ENCODE measurements at places on chromosomes 3 and 15.

GRCh38 chr15:59180945-59181600 lies 25.6 kb upstream of the LDHAL6B start:
- no peak for DNase-seq

- DNase-seq: peak; percentile 38
These were observed 229.7 kb upstream of the TBL1XR1 start for GRCh38 chr3:177426878-177427495.

GRCh38 chr3:95350049-95350448 lies 1287.2 kb downstream of the NSUN3 start:
- no peak for DNase-seq

DNA sequence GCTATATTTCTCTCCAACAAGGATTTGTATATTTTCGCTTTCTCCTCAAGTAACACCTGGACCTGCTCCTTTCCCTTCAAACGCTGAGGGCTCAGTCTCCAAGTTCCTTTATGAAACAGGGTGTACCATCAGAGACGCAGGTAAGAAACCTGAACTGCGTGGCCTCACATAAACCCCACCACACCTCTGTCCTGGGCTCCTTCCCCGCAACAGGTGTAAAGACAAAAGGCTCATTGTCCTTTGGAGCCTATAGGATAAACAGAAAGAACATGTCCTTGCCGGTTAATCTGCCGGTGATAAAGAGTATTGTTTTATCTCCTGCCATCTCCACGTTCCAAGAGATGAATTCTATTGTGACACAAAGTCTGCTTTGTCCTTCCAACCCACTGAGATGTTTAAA lies 111.8 kb upstream of the ADAMTS9 start:
- no peak for DNase-seq

DNA sequence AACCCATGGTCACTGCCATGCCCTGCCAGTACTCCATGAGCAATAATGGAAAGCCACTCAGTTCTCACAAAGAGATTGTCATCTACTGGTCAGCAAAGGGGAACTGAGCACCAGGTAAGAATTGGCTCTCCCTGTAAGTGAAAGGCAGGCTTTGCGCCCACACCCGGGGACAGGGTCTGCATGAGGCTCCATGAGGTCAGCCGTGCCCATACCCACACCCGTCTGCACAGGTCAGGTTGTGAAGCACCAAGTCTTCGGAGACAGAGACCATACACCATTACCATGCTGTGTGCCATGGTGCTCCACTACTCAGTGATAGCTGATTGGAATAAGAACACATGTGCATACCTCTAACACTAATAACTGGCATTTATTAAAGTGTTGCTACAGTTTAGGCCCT lies 322.9 kb downstream of the EPHB1 start:
- no peak for DNase-seq

DNA sequence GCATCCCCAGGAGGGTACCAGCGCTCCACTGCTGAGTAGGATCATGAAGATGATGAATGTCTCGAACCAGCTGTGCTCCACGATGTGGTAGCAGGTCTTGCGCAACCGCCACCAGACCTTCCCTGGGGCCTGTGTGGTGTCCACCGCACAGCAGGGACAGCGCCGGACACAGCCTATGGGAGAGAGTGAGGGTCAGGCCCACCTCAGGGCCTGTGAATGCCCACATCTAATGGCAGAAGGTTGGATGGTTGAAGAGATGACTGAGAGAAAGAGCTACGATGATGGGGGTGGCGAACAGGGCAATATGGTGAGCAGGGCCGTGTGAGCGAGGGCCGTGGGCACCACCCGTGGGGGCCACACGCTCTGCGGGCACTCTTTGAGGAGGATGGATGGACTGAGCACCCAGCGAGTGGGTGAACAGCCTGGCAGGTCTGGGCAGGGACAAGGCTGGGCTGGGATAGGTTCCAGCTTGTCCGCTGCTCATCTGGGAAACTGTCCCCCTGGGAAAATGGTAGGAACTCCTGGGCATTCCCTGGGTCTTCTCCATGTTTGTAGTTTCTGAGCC lies 74.1 kb downstream of the SCN5A start:
- DNase-seq: no peak

- no peak for DNase-seq
These were observed 87.4 kb downstream of the CHDH start for GRCh38 chr3:53758846-53759245.

- DNase-seq: no peak
These were observed 294.2 kb upstream of the TBL1XR1 start for GRCh38 chr3:177491296-177492032.

GRCh38 chr15:60528530-60528929 lies 49.6 kb upstream of the ICE2 start:
- DNase-seq: no peak

DNA sequence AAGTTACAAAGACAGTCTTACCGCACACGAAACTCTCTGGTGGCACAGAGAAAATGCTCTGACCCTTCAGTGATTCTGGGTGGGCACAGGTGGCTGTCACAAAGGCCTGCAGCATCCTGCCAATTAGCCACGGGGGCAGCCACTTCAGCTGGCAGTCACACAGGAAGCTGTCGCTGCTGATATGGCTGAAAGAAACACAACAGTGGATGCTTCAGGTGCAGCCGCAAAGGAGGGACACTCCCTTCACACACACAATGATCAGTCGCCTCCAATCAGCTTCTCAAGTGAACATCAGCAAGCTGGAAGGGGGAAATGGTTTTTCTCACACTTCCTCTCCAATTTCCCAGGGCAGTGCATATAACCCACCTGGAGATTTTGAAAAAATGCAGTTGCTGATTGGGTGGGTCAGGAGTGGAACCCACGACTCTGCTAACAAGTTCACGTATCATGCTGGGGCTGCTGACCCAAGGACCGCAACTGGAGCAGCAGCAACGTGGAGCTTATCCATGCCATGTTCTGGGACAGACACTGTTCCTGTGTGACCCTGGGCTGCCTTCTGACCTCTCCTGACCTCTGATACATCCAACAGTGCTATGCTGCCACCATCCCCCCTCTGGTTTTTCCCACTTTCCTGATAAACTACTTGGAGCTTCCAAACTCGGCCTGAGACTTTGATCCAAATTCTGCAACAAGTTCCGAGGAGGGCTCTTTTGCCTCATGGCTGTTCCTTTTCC lies 106.6 kb downstream of the LRIG1 start:
- DNase-seq: no peak

DNA sequence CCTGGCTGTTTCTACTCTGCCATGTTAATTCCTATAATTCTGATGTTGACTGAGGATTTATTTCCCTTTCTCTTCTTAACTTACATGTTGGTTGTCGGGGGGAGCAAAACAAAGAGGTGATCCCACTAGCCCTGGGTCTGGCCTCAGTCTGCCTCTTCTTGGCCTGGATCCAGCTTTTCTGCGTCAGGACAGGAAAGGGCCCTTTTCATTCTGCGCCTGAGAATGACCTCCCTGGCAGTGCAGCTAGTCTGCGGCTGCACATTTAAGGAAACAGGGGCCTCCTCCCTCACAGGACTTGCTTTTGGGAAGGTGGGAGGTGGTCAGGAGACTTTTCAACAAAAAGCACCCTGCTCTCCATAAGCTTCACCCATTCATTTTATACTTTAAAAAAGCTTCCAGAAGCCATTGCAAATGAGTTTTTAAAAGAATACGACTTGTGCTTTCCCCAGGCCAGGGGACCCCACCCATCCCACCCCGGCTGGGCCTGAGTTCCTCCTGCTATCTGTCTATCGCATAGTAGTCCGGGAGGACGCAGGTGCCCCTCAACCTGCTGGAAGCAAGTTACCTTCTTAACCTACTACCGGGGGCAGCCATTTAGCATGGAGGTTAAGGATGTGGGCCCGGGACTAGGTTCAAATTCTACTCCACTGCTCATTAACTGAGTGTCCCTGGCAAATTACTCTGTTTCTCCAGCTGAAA lies 21.3 kb upstream of the EHD4 start:
- no peak for DNase-seq

DNA sequence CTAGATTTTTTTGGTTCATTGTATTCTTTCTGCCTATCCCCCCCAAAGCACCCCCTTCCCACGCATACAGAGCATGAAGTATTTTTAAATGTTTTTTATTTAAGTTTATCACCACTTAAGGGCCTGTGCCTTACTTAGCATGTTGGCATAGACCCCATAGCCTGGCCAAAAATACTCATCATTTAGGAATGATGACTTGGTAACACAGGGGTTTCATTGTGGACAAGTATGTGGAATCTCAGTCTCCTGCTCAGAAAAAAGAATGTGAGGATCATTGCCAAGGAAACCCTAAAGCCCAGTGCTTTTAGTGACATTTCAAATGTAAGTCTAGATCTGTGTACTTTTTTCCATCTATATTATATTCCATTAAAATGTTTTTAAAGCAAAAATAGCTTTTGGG lies 146.3 kb downstream of the ALCAM start:
- DNase-seq: no peak

GRCh38 chr3:111861391-111861790 lies 2.3 kb downstream of the PHLDB2 start:
- DNase-seq: no peak

DNA sequence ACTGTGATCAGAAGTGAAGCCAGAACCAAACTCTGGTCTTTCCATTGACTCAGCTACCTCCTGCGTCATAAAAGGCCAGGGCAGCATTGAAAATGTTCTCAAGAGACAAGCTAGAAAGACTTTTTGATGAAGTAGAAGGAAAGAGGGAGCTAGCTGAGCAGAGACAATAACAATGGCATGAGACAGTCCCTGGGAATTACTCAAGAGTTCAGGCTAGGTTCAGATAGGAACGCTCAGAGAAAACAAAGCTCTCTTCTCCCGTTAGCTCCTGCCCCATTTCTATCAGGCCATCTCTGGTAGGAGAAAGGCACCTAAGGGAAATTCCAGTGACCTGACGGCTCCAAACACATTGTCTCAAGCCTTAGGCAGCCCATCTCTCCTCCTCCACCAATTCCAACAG lies 7.0 kb upstream of the OXTR start:
- DNase-seq: no peak

- no peak for DNase-seq
These were observed 3.2 kb downstream of the GPR171 start for GRCh38 chr3:151199554-151200438.

GRCh38 chr3:10549617-10550230 lies 44.3 kb upstream of the ATP2B2 start:
- no peak for DNase-seq

GRCh38 chr3:143648218-143648617 lies 200.1 kb downstream of the SLC9A9 start:
- DNase-seq: no peak

DNA sequence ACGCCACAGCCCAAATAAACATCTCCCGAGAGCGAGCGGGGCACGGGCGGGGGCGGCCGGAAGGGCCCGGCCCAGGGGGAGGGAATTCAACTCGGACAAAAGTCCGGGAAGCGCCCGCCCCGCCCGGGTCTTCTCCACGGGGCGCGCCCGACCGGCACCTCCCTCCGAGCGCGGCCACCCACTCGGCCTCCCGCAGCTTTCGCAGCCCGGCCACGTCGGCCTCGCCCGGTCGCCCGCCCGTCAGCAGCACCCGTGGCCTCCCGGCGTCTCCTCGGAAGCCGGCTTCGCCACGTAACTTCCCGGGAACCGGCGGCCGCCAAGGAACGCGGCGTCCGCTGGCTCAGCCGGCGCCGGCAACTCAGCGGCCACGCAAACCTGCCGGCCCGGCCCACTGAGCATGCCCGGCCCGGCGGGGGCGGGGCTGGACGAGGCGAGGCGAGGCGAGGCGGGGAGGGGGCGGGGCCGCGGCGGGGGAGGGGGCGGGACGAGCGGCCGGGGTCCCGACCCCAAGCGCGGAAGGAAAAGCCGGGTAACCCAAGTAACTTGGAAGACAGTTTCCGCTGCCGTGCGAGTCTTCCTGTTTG lies at the start of gene TJP1:
TJP1 (minus strand) TSS at position 369 of the 584 bp plus-strand sequence. CDS start 440 bp downstream, outside the sequence.
- DNase-seq: no peak

GRCh38 chr3:159788291-159788690 lies 200.3 kb upstream of the IL12A start:
- no peak for DNase-seq

GRCh38 chr3:101898752-101899169 lies 49.4 kb downstream of the NFKBIZ start:
- DNase-seq: no peak

GRCh38 chr3:126924458-126924857 lies 58.5 kb upstream of the PLXNA1 start:
- DNase-seq: no peak

GRCh38 chr15:50265620-50266019 lies at the start of gene HDC:
Gene HDC, minus strand, starts transcription at chr15:50265726. Its CDS starts 103 bp downstream, at chr15:50265623.
- DNase-seq: no peak

DNA sequence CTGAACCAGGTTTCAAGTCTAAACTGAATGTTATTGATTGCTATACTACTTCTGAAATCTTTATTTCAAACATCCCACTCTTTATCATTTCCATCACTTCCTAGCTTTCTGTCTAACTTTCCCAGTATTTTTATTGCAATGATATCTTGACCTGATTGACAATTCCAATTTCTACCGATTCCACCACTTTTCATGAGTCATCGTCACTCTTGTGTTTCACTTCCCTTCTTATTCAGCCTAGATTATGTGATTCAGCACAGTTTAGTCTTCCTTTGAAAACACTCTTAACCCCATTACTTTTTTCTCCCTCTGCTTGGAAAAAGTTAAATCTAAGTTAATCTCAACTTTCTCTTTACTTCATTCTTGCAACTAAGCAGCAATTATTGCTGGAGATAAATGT lies 62.6 kb downstream of the SLC7A14 start:
- no peak for DNase-seq

DNA sequence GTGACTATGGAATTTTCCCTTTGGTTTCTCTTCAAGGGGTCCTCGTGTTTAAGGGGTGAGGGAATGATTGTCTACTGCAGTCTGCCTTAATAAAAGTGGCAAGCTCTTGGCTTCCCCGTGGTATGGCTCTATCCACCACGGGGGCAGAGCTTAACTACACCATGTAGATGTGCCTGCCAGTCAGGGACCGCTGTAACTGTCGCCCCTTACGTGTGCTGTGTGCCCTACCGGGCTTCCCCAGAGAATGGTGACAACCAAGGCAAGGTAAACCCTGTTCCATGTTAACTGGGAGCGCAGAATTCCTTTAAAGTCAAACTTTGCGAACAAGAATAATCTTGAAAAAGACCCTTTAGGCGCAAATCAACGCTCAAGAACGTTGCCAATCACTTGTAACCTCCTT lies 966 bp upstream of the C3orf80 start:
- DNase-seq: no peak

DNA sequence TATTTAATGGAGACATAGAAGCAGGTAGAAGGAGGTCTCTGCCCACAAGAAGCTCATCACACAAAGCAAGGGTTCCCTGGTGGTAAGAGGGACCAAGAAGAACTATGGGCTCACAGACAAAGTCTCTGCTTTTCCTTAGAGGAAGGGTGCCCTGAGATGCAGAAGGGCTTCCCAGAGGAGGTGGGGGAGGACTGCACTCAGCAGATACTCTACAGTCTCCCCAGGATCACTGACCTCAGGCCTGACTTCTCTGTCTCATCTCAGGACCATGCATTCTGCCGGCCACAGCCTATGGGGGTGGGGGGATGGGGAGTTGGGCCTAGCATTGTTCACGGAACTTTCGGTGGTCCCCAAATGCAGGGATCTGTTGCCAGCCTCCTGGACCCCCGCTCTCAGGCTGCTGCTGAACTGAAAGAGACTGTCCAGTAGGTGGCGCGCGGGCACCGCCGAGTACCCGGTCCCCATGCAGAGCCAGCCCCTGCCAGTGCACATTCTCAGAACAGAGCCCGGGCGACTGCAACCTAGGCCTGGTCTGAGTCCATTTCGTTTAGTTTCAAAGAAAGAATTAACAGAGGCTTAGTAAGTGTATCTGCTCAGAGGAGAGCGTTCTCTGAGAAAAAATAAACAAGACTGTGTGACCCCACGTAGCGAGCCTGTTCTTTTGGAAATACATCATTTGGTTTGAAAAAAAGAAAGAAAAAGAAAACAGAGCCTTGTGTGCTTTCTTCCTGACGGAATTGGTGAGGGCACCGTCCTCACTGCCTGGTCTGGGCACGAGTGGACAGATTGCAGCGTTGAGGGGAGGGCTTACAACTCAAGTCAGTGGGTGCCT lies 74.1 kb downstream of the LRTM1 start:
- peak; percentile 54 for DNase-seq

- no peak for DNase-seq
These were observed 32.0 kb downstream of the MUC20 start for GRCh38 chr3:195752546-195753331.
